Stimulated activated effector memory CD8-positive, alpha-beta T cell treated with anti-CD3 and anti-CD28 coated beads, Interleukin-12 subunit alpha, Interleukin-12 subunit beta, amount 100 ng/mL, for 72 hours (primary cell): ENCODE measurements at places on chromosomes 2 and 18.
A peak's percentile ranks its signal among the peaks of the same experiment; 100 is the strongest.

GRCh38 chr18:9619056-9619455 lies 4.7 kb upstream of the PPP4R1 start:
- no peak for DNase-seq

DNA sequence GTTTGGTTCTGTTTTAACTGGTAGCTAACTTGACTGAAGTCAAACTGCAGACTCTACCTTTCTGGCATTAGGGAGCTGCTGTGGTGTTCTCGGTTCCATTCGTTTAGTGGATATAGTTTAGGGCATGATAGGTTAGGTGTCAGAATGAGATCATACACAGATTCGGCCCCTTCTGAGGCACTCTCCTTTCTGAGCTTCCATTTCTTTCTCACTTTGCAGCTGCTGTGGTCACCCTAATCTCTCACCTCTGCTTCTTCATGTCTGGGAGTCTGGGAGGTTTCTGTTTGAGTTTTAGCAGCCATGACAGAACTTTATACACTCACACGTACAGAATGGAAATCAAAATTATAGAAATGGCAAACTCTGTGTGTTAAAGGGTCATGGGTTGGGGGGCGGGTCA lies 122.8 kb downstream of the ATP9B start:
- DNase-seq, result no peak

- peak; percentile 57 for DNase-seq
These were observed 2.8 kb downstream of the PREPL start for GRCh38 chr2:44358503-44358902.

DNA sequence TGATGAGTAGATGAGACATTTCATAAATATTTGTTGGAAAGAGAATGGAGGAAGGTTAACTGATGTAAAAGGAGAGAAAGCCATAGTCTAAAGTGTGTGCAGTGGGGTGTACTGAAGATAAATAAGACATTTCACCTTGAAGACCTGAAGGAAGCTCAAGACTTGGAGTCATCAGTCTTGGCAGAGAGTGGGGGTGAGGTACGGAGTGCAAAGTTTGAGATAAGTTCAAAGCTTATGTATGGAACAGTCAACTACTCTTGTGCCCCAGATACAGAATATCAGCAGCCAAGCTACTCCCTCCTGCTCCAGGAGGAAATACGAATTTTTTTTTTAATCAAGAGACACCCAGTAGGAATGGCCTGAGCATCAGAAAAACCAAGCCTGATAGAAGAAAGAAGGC lies 30.3 kb upstream of the NEMP2 start:
- no peak for DNase-seq

- no peak for DNase-seq
These were observed 41.8 kb downstream of the CCDC102B start for GRCh38 chr18:68839701-68840100.

DNA sequence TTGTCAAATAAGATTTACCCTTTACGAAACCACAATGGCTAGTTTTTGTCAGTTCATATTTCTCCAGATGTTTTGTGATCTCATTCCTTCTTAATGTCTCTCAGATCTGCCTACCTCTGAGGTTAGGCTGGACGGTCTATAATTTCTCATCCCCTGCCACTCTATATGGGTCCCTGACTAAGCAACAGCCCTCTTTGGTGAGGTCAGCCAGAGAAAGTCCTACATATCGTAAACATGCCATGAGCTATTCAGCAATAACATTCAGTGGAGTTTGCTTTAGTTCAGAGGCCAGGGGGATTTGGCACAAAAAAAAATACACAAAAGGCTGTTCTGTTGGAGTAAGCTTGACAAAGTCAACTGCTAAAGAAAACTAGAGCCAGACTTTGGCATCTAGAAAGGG lies 192.1 kb upstream of the NCKAP5 start:
- no peak for DNase-seq

- DNase-seq, result peak; percentile 79
These were observed at the start of gene MAP3K20 for GRCh38 chr2:173075781-173076580. TSS of gene MAP3K20 (plus strand) at chr2:173075846. CDS start at chr2:173091032, 15,186 bp downstream.
